ENCODE measurements at places on chromosomes 4 and X. TPM values are rescaled to one million over a fixed set of nuclear protein-coding genes. Genes with fewer than 3 reads are reported as not detected.

GRCh38 chr4:185017964-185018772 is at the start of gene HELT:
TSS of gene HELT (plus strand) at chr4:185018490. CDS start at chr4:185018929, 439 bp downstream.
- DNase-seq: no peak

- no peak for DNase-seq
Observed at GRCh38 chrX:27964432-27964831, 16.8 kb downstream of the DCAF8L1 start.

DCLK2 gene
- 2.9 TPM for total RNA-seq

GRCh38 chrX:139077281-139078250 is 366.0 kb upstream of the FGF13 start:
- peak; percentile 89 for DNase-seq

DNA sequence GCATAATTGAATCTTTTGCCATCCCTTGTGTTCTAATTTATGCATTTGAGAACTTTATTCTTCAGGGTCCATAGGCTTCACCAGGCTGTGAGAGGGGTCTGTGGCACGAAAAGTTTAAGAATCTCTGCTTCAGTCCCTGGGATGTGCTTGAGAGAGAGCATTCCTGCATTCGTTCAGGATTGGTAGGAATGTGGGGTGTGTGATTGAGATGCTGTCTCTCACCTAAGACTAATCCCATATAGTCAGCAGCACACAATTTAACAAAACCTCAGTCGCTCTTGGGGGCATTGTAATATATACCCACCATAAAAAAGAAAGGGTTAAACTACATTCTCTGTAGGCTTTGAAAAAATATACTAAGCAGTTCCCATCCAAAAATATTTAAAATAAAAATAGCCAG is 41.7 kb downstream of the PTTG2 start:
- DNase-seq: no peak

DNA sequence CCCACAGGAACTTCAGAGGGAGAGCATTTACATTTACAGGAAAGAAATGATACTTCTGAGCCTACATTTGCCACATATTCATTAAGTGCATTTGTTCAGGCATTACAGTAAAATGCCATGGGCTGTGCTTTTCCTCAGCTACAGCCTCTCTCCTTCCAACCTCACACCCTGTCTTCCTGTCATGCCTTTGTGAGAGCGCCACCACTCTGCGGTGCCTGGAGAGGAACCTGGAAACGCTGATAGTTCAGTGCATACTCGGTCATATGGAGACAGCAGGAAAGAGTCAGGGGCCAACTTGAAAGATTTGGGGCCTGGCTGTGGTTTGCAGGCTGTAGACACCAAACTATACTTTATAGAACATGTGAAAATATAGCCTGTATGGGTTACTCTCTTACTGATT is 40.5 kb downstream of the NFKB1 start:
- no peak for DNase-seq

- DNase-seq: no peak
Observed at GRCh38 chr4:73702796-73703287, 37.5 kb upstream of the CXCL8 start.

GRCh38 chr4:169120624-169121023 is 110.6 kb upstream of the CBR4 start:
- DNase-seq: no peak

GATA1 gene
- not detected for total RNA-seq

CXCL1 gene
- 2.0 TPM for total RNA-seq

MAGED4 gene
- 12.6 TPM for total RNA-seq

UGT2B11 gene
- not detected for total RNA-seq

DCAF8L2 gene
- total RNA-seq: not detected

ATP1B4 gene
- total RNA-seq: not detected

MED28 gene
- total RNA-seq: 6.3 TPM

DNA sequence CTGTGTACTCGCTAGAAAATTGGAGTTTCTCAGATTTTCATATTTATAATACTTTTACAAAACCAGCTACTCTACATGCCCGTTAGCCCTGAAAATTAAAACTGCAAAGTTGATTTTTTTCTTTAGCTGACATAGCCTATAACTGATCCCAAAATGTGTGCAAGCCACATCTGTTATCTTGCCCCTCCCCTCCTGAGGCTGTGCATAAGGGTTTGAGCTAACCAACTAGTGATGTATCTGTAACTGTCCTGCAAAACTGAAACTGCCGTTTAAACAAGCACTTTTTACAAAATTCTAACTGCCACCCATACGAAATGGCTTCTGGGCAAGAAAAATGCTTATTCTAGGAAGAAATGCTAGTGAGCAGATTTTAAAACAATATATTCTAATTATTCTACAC is 59.1 kb downstream of the EDNRA start:
- DNase-seq: no peak

SNCA gene
- 10.1 TPM for total RNA-seq

- no peak for DNase-seq
Observed at GRCh38 chr4:133683967-133684366, 517.6 kb downstream of the PABPC4L start.

GRCh38 chr4:25533256-25533655 is 122.4 kb upstream of the SLC34A2 start:
- no peak for DNase-seq

CASP3 gene
- total RNA-seq: 50.2 TPM

CHIC1 gene
- total RNA-seq: 11.5 TPM

- peak; percentile 46 for DNase-seq
Observed at GRCh38 chrX:52346174-52347165, 22.4 kb upstream of the XAGE2 start.

DNA sequence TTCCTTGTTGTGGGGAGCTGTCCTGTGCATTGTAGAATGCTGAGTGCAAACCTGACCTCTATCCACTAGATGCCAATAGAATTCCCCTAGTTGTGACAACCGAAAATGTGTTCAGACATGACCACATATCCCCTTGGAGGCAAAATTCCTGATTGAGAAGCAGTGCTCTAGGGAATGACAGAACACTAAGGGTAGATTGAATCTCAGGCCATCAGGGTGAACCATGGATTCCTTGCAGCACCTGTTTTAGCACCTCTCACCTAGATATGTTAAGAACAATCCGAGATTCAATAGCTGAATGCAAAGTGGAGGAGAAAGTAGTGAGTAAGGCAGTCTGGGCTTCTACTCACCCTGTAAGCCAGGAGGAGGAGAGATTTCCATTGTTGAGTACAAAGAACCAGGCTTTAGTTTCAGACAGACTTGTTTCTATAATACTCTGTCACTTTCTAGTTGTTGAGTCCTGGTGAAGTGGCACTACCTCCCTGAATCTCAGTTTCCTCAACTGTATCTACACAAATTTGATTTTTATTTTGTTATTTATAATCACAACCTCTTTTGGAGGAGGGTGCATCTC is 111.0 kb upstream of the RAP2C start:
- DNase-seq: no peak

GRCh38 chr4:182837831-182838230 is 79.4 kb downstream of the DCTD start:
- no peak for DNase-seq

- no peak for DNase-seq
Observed at GRCh38 chr4:62209757-62210485, 1009.8 kb downstream of the ADGRL3 start.

GRCh38 chr4:112245383-112245782 is 13.8 kb downstream of the AP1AR start:
- DNase-seq: no peak

- DNase-seq: no peak
Observed at GRCh38 chr4:8756816-8757215, 114.8 kb downstream of the HMX1 start.

- DNase-seq: no peak
Observed at GRCh38 chr4:76053730-76054129, 17.9 kb upstream of the CXCL11 start.

DNA sequence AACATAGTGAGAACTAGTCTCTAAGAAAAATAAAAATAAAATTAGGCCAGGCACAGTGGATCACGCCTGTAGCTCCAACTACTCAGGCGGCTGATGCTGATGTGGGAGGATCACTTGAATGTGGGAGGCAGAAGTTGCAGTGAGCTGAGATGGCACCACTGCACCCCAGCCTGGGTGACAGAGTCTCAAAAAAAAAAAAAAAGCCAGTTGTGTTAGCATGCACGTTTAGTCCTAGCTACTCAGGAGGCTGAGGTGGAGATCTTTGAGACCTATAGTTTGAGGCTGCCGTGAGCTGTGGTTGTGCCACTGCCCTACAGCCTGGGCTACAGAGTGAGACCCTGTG is 2.5 kb downstream of the DCK start:
- DNase-seq: no peak

DNA sequence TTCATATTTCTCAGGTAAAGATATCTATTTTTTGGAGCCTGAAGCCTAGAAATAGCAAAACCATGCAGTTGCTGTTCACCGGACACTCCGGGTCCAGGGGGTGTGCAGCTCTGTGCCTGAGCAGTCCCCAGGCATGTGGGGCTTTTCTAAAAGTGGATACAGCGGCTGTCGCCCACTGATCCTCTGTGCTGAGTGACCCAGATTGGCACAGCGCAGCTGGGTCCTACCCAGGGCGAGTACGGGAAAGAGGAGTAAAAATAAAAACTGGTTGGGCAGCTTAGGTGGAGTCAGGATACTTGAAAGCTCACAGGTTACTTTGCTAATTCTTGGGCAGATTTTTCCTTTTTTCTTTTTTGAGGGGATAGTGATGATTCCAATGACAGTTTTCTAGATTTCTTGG is 118.8 kb downstream of the UCHL1 start:
- no peak for DNase-seq

- DNase-seq: peak; percentile 95
Observed at GRCh38 chr4:106583567-106583966, 215.0 kb upstream of the GIMD1 start.

TAPT1 gene
- 10.1 TPM for total RNA-seq

DNA sequence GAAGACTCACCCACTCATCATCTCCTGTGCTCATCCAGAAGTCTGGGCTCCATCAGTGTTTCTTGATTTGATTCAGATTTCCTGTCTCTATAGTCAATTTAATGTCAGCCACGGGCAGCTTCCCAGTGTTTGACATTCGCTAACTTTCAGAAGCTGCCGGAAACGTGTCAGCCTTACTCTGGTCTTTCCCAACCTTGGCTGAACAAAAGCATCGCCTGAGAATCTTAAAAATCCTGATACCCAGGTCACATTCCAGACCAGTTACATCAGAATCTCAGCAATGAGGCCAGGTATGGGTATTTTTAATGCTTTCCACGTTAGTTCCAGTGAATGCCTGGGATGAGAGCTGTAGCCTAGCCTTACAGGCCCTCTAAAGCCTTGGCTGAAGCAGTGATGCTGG is 233.8 kb downstream of the FRMPD4 start:
- peak; percentile 26 for DNase-seq
